Activated CD4-positive, alpha-beta T cell treated with anti-CD3 and anti-CD28 coated beads, Interleukin-2, Interleukin-6, amounts not matched to agents 100 ng/mL and 50 ng/mL, durations not matched to agents 16 hours and 8 hours (primary cell): ENCODE measurements at places on chromosomes 3 and 15.

GRCh38 chr3:72977060-72977808 is 19.4 kb upstream of the PPP4R2 start:
- peak; percentile 73 for DNase-seq

DNA sequence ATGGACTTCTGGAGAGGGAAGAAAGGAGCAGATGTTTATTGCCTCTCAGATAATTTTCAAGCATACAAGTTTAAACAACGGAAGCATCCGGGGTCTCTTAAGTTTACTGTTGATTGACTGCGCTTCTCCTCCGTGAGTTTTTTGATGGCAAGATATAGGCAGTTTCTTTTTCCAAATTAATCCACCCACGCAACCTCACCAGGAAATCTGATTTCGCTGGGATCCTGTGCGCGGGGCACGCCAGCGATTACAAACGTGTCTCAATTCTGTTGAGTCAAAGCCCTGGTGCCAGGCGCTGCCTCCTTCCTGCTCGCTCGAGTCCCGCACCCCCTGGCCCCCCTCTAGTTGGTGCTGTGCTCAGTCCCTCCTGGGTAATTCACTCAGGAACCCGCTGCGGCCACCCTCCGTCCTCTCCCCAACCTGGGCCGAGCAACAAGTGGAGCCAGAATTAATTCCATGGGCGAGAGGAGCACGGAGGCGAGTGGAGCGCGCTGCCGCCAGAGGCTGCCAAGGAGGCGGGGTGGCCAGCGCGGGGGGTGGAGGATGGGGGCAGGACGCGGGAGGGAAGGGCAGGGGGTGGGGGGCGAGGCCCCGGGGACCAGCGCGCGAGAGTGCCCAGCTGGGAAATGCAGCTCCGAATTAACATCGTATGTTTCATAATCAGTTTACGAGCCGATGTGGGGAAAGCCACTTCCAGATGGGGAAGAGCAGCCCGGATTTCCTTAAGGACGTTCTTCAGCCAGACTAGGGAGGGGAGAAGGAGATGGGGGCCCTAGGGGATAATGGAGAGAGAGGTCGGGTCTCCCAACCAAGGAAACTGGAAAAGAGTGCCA is 6.0 kb downstream of the WNT5A start:
- no peak for DNase-seq

- DNase-seq: peak; percentile 93
Measured at GRCh38 chr15:77013776-77014131, 18.8 kb downstream of the PSTPIP1 start.

DNA sequence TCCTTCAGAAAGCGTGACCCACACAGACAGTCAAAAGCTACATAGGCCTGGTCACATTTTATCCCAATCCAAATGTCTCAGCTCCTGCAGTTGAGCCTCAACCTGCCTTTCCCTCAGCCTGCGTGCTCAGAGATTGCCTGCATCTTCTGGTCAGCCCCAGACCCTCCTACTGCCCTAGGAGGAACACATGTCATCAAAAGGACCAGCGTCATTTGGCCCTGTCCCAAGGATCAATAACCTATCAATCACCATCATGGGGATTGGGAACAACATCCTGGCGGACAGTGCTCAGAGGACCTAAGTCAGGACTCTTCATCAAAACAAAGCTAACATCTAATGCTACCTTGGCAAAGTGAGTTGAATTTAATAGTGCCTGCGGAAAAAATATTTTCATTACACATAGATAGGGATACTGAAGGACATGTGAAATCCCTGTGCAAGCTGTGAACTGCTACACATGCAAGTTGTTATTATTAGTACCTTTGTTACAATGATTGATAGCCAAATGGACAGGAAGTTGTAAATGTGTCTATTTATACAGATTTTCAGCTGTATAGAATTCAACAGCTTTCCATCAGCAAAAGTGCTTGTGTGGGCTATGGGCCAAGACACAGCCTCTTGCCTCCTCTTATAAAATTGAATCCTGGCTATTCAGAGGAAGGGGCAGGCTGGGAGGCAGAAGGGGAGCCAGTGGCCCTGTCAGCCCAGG is 47.7 kb downstream of the UMPS start:
- no peak for DNase-seq

DNA sequence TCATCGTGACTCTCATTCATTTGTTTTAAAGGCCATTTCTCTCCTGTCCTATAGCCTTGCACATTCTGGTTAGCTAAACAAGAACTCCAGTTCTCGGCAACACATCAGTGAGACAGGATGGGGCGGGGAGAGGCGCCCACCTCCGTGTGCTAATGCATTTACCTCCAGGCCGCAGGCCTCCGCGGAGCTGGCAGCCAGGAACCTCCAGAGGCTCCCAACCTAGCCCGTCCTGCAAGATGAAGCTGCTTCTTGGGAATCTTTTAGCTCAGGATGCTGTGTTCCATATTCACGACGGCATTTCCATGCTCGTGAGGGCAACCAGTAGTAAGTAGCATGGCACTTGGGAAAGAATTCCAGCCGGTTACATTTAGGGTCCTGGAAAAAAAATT is 47.9 kb downstream of the RGMA start:
- DNase-seq: no peak

GRCh38 chr3:42755681-42756578 is 17.1 kb downstream of the CCDC13 start:
- DNase-seq: peak; percentile 9

- DNase-seq: no peak
Measured at GRCh38 chr3:73010158-73010557, 13.5 kb downstream of the PPP4R2 start.

DNA sequence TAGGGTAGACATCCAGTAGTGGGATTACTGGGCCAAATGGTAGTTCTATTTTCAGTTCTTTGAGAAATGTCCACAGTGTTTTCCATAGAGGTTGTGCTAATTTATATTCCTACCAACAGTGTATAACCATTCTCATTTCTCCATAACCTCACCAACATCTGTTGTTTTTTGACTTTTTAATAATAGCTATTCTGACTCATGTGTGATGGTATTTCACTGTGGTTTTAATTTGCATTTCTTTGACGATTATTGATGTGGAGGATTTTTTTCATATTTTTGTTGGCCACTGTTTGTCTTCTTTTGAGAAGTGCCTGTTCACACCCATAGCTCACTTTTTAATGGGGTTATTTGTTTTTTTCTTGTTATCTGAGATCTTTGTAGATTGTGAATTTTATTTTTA is 125.2 kb downstream of the CFAP20DC start:
- no peak for DNase-seq

GRCh38 chr3:13612829-13613228 is 63.9 kb downstream of the FBLN2 start:
- DNase-seq: no peak

- DNase-seq: no peak
Measured at GRCh38 chr15:92580933-92581445, 74.6 kb downstream of the FAM174B start.

GRCh38 chr3:141686466-141687291 is 51.4 kb upstream of the RNF7 start:
- DNase-seq: no peak

GRCh38 chr3:138800248-138800647 is 34.5 kb downstream of the PIK3CB start:
- DNase-seq: no peak

GRCh38 chr3:129386984-129387383 is 41.5 kb downstream of the EFCAB12 start:
- no peak for DNase-seq

- DNase-seq: no peak
Measured at GRCh38 chr15:39430389-39430788, 150.5 kb upstream of the THBS1 start.

- DNase-seq: no peak
Measured at GRCh38 chr3:56856752-56857151, 55.0 kb upstream of the ARHGEF3 start.

GRCh38 chr3:184352897-184353545 is 8.4 kb downstream of the CLCN2 start:
- no peak for DNase-seq

DNA sequence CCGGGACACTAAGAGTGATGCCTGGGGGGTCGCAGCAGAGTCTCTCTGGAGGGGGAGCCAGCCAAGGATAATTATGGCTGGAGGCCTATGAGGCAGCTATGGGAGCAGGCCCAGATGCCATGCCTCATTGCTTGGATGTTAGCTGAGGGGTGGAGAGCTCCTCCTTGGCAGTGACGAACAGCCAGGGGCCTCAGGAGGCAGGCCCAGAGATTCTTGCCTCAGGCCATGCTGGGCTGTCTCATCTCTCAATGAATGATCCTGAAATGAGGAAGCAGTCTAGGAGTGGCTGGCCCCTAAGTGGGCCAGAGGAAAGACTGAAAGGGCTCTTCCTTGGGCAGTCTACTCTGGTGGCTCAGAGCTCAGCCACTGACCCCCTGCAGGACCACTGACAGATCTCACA is 21.3 kb downstream of the KIF9 start:
- no peak for DNase-seq

DNA sequence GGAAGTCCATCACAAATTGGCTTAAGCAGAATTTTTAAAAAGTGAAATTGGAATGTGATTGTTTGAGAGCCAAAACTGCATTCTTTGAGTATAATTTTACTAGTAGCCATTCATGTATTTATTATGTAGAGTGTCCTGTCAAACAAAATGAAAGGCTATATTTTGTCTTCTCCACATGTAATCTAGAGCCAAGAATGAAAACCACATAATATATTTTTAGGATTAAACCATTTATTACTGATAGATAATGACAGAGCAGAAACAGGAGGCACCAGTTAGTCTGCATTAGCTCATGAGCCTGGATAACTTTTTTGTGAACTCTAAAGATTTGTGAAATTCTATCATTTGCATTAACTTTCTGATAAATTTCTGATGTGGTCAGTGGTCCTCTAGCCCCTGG is 130.2 kb downstream of the FILIP1L start:
- no peak for DNase-seq

DNA sequence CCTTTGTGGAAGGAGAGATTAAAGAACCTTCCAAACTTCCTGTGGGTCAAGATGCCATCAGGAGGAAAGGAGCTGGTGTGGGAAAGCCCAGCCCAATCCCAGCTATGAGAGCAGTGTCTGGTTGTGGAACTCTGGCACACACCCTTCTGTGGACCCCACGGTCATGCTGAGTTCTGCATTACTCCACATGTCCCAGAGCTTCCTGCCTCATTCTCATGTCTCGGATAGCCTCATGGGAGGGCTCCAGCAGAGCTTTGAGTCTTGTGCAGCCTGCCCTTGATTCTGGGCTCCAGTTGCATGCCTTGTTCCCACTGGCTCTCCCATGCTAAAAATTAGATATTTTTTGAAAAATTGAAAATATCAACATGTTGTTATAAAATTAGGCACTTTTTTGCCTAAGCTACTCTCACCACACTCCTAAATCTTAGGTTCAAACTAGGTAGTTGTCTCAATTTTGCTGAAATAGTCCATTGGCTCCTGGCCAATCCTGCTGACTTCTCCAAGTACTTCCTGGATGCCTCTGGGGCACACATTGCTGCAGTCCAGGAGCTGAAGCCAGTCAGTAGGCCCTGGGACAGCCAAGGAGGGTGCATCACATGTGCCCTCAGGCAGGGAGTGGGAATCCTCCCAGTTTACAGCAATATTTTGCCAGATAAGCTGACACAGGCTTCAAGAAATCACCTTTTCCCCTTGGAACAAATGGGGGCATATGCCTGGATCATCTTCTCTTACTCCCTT is 144.3 kb downstream of the EEFSEC start:
- no peak for DNase-seq

- DNase-seq: no peak
Measured at GRCh38 chr3:16741890-16742289, 136.7 kb upstream of the DAZL start.

DNA sequence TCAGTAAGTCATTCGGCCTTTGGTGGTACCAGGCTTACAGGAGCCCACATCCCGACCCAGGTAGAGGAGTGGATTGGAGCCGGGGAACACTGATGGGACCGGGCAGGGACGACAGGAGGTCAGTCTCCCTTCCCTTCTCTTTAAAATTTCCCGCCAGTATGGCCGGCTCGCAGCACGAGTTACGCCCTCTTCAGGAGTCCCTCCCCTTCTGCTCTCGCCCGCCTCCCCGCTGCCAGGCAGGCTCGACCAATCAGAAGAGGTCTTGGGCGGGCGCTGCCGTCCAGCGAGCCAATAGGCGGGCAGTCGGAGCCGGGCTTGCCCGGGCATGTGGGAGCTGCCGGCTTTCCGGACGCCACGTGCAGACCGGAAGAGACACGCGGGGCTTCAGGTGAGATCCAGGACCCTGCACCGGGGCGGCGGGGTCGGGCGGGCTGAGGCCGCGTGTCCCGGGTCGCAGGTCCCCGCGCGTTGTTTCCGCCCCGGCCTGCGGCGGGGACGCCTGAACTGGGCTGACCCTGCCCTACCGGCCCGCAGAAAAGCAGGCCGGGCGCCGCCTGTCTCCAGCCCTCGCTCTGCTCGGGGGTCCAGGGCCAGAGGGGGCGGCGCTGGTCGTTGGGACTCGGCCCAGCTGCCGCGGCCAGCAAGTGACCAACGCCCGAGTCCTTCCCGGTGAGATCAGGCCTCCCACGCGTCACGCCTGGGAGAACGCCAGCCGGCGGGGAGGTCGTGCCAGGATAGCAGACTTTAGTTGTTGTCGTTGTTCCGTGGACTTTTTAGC is at the start of gene AEN:
Gene AEN, plus strand, starts transcription at position 346 of the 778 bp plus-strand sequence. CDS start 4,870 bp downstream, outside the sequence.
- DNase-seq: peak; percentile 98

DNA sequence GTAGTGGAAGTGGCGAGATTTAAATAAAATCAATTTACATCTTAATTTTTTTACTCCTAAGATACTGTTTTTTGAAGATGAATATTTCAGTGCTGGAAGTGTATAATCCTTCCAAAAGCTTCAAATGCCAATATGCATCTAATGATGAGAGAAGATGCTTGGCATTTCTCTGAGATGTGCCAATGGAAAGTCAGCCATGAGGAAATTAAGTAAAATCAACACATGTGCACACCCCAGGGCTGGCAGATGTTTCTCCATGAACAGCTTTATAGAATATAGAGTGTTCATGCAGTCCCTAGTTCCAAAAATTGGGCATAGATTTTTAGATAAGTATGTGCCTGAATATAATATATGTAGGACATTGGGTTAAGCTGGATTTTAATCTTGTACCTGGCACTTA is 90.1 kb downstream of the CPNE4 start:
- no peak for DNase-seq

DNA sequence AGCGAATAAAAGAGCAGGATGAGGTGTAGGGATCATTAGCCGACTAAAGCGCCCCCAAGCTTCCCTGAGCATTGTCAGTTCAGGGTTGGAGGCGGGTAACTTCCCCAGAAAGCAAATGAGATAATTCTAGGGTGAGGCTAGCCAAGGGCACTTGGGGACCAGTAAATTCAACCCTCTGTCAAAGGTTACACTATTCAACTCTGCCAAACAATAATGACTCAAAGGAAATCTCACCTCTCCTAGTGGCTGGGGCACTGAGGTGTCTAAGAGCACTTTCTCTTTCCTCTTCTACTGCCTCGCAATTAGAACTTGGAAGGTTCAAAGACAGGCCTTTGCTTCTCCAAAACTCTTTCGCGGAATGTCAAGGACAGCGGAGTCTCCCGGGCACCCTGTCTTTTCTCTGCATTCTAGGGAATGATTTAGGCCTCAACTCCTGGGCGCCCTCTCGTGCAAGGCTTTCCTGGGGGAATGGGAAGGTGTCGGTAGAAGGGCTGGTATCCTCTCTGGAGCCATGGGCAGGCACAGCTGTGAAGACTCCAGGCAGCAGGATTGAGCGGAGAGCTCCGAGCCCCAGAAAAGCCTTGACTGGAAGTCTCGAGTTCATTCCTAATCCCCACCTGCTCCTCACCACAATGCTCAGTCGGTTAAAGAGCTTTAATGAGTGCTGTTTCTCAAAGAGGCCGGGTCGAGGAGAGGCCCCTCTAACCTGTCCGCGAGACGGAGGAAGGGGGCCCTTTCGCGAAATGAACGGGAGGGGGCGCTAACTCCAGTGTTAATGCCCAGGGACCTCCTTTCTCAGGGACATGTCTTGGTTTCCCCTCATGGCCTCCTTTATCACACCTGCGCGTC is 21.9 kb downstream of the ZIC4 start:
- no peak for DNase-seq
